AG08396 (cell line): ENCODE measurements at places on chromosomes 4 and X.

DNA sequence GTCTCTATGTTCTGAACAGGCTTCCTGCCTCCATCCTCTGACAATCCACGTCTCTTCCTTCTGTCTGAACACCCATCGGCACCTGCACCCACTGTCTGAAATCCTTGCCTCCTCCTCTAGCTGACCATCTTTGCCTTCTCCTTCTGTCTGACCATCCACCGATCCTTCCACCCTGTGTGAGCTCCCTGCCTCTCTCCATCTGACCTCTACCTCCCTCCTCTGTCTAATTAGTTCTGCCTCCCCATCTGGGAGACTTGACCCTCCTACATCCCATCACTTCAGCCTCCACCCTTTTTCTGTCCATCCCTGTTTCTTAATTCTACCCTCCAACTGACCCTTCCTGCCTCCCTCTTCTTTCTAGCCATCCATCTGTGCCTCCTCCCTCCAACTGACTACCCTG, 10.0 kb downstream of the SLC38A5 start:
- no peak for DNase-seq

DNA sequence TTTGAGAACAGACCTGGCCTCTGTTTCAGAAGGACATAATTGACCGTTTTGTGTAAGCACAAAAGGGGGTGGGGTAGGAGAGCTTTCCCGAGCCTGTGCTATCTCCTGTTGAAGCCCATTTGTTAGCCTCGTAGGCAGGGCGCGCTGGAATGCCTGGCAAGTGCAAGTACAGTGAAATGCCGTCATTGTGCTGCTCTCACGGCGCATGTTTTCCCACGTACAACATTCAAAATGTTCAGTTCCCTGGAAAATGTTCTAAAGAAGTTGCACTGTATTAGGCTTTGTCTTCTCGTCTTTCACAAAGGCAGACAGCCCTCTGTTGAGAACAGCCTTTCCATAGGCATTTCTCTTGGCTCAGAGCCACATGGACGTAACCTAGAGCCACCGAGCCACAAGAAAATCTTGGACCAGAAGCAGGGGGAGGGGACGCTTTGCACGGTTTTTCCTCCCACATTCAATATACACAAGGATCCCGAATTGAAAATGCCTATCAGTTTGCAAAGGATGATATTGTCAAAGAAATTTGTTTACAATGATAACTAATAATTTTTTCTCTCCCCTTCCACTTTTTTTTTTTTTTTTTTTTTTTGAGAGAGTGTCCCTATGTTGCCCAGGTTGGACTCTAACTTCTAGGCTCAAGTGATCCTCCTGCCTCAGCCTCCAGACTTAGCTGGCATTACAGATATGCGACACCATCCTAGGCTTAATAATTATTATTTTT, 54.6 kb upstream of the RAPGEF2 start:
- DNase-seq = peak; percentile 66

DNA sequence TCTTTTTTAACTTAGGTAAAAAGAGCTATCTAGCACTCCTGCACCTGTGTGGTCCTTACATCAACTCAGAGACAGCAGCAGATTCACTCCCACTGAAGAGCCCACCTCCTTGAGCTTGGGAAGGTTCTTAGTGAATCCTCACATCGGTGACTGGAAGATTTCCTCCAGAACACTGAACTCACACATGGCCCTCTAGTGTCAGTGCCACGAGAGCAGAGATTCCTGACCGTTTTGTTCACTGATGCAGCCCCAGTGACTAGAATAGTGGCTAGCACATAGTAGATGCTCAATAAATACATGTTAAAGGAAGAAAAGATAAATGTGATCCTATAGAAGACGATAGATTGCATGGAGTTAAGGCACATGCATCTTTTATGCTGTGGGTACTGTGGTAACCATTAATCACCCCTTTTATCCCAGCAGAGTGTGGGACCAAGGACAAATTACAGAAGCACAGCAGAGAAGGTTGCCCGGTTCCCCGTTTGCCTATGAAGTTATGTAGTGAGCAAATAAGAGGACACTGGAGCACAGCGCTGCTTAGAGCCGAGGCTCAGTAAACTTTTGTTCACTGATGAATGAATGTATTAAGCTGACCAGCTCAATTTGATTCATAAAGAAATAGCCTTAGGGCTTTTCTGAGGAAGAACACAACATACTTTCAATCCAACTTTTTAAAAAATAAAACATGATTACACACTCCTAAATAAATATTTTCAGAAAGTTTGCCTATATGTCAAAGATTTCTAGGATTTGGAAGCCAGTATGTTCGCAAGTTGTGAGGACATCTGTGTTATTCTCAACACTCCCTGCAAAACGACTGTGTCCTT, 8.7 kb downstream of the GASK1B start:
- no peak for DNase-seq

DNA sequence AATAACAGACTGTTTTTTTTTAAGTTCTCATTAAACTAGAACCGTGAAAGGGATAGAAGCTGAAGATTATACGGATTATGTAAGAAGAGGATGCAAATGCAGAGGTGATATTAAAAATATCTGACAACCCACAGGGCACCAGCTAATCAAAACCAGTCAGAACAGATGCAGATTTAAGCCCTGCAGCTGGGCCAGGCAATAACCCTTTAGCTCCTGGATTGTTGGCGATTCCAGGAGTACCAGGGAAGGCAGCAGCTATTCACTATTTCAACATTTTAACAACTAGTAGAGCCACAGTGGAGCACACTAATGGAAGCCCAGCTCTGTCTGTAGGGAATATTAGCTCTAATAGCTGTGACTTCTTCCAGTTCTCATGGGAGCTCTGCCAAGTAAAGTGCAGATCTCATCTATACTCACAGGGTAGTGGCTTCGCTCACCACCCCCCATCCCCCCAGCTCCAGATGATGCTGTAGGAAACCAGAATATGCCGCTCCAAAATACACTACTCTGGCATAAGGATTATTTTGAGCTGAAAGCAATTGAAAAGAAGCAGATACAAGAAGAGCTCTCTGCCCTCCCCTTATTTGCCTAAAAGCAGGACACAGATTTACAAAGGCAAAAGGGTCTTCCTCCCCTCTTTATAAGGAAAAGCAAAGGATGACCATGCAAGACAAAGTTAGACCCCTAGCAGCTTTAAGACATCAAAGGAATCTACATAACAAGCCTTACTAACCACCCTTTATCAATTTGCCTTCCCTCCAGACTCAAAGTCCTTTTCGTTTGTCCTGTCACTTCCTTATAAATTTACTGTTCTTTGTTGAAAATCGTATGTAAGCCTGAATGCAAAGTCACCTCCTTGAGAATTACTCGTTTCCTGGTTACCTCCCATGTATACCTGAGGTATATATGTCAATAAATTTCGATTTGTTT, 13.7 kb downstream of the SCD5 start:
- DNase-seq = no peak

DNA sequence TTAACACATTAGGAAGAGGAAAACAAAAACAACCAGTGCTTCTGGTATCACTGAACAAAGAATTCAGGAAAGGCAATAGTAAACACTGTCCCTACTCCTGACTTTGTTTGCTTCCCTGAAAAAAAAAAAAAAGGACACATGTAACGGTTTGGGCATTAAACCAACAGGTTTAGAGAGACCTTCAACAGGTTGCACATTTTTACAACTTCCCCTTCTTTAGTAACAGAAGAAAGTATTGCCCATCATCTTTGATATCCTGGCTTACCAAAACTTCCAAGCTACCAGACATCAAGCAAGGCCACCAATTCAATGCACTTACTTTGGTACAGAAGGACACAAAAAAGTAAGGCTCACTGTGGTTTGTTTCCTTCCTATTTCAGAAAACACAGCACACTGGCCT, 131.9 kb upstream of the MAP3K15 start:
- DNase-seq = no peak

DNA sequence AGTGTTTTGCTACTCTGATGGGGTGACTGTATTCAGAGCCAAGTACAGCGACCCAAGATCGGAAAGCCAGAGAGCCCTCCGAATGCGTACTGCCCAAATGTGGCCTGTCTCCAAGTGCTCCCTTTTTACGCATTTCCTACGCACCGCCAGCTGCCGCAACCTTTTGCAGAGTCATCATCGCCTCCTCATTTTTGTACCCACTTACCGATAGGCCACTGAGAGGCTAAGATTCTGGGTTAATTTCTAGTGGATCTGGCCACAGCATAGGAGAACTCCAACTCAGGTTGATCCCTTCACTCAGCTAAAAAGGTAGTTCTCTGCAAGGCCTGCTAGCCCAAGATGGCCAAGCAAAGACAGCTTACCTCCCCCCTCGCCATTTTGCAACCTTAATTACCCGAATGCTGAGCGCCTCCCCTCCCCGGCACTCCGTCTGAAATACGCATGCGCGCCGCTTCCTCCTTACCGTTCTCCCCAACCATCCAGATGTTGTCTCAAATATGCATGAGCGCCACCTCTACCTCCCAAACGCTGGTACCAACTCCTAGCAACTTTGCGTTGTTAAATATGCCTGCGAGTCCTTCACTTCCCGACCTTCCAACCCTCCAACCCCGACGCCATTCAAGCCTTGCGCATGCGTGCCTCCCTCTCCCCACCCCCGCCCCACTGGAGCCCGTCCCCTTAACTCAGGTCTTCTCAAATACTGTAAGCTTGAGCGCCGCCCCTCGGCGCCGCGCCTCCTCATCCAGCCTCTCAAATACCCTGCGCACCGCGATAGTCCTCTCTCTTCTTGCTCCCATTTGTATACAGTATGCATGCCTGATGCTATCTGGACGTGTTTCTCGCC, 11.8 kb upstream of the ZCCHC13 start:
- DNase-seq = peak; percentile 83

DNA sequence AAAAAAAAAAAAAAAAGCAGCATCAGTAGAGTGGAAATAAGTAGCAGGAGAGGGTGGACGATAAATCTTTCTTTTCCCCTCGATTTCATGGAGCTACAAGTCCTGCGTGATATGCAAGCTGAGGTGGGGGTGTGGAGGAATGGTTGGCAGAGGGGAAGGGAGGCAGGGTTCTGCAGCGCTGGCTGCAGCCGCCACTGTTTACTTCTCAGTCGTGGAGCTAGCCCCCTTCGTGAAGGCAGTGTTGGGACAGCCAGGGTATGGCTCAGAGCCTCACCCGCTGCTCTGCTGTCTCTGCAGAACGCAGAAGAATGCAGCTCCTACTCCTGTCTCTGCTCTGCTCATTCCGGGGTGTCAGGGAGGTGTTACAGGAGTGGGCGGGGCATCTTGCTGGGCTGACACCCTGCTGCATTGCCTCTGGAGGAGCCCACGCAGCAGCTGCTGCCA, 140.6 kb downstream of the GPM6A start:
- peak; percentile 1 for DNase-seq

DNA sequence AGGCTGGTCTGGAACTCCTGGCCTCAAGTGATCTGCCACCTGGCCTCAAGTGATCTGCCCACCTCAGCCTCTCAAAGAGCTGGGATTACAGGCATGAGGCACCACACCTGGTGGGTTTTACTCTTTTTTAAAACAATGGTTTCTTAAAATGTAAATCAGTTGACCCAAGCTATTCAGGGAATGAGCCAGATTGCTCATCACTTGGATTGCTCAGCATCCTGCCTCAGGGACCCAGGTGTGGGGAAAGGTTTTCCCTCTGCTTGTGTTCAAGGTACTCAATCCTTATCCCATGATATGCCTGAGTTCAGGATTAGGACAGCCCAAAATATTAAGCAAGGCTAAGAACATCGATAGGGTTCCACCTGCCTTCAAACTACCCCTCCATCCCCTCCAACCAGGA, 67.4 kb downstream of the CHRNA9 start:
- DNase-seq = no peak

DNA sequence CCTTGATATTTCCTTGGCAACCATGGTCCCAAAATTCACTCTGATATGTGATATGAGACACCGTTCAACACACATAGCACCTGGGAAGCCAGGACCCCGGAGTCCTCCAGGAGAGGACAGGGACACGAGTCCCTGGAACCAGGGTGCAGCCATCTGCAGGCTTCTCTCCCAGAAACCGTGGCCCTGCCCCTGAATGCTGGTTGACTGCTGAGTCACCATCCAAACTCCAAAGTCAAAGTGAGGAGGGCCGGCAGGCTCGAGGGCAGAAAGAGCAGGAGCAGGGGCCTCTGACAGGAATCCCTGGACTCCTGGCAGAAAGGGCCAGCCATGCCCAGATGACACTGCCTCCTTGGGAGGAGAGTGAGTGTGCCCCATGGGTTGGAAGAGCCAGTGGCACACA, 6.9 kb upstream of the PNMA6A start:
- DNase-seq = no peak

- DNase-seq = no peak
These were observed 38.6 kb upstream of the EDA2R start for GRCh38 chrX:66677430-66677829.

- no peak for DNase-seq
These were observed 49.3 kb upstream of the SLC7A11 start for GRCh38 chr4:138291431-138291830.

GRCh38 chrX:130170752-130171445, 863 bp upstream of the RAB33A start:
- DNase-seq = peak; percentile 48

- peak; percentile 22 for DNase-seq
These were observed 764 bp upstream of the MTHFD2L start for GRCh38 chr4:74157154-74157553.

DNA sequence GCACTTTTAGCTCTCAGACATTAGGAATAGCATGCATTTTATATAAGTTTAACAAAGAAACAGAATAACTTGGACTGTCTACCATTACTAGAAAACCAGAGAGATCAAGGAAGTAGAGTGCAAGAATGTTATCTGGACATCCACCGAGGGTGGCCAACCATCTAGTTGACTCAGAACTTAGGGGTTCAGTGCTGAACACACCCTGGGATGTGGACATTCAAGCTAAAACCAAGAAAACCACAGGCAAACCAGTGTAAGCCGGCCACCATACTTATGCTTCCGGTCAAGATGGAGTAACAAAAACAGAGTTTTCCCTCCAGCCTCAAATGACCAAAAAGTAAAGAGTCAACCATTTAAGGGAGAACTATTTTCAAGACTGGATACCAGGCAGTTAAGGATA, 181.4 kb upstream of the MXRA5 start:
- DNase-seq = no peak

- no peak for DNase-seq
These were observed 89.7 kb upstream of the CBR4 start for GRCh38 chr4:169099771-169100180.

DNA sequence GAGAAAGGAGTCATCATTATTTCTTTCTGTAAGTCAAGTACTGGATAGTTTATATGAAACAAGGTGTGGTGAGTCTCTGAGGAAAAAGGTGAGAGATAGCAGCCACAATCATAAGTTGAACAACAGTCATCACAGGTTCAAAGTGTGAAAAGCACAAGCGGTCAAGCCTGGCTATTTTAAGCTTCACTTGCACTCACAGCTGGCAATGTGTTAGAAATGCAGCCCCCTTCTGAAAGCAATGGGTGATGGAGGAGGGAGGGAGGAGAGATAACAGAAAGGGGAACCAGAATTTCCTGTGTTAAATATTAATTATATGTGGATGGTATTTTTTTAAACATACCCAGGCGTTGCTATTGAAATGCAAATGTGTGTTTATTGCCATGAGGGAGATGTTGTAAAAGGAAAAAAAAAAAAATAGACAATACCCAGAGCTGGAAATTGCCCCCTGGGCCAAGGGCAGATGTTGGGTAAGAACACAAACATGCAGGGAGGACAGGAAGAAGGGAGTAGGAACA, 26.9 kb upstream of the BMP3 start:
- no peak for DNase-seq
